Fibroblast of skin of left biceps (primary cell): ENCODE measurements at places on chromosomes 7 and 10.

- no peak for DNase-seq
These were observed 7.8 kb downstream of the ABLIM1 start for GRCh38 chr10:114650266-114650665.

- no peak for DNase-seq
These were observed 125.2 kb downstream of the GNAT3 start for GRCh38 chr7:80386686-80387085.

DNA sequence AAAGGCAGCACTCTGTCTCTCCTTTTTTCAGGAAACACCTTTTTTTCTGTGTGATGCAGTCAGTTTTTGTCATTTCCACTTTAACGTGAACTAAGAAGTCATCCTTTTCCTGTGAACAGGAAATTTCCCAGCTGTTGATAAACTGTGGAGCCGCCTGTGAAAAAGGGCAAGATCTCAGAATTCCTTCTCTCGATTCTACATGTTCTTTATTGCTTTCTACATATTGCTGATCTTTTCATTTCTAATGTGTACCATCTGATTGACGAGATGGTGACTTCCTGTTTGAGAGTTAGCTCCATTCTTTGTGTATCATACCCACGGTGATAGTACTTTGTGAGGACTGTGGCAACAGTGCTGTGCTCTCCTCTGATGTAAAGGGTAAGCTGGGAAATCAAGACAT, 50.4 kb downstream of the ADD3 start:
- DNase-seq: no peak

- DNase-seq: no peak
These were observed 336.9 kb downstream of the ADARB2 start for GRCh38 chr10:1400101-1401070.

GRCh38 chr10:117322260-117322659, 53.0 kb downstream of the PDZD8 start:
- DNase-seq: no peak

DNA sequence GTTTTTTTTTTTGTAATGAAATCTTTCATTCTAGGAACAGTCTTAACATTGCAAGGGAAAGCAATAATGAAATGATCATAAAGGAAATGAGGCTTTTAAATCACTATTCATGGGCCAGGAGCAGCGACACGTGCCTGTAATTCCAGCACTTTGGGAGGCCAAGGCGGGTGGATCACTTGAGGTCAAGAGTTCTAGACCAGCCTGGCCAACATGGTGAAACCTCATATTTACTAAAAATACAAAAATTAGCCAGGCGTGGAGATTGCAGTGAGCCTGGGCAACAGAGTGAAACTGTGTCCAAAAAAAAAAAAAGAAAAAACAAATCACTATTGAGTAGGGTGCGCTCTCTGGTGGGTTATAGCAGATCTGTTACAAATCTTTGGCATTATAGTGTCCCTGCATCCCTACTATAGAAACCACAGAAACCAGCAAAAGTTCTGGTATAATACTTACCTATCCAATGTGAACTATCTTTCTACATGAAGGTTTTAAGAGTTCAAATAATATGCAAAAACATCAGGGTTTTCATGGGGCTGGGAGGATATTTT, 72.1 kb downstream of the GLI3 start:
- no peak for DNase-seq

DNA sequence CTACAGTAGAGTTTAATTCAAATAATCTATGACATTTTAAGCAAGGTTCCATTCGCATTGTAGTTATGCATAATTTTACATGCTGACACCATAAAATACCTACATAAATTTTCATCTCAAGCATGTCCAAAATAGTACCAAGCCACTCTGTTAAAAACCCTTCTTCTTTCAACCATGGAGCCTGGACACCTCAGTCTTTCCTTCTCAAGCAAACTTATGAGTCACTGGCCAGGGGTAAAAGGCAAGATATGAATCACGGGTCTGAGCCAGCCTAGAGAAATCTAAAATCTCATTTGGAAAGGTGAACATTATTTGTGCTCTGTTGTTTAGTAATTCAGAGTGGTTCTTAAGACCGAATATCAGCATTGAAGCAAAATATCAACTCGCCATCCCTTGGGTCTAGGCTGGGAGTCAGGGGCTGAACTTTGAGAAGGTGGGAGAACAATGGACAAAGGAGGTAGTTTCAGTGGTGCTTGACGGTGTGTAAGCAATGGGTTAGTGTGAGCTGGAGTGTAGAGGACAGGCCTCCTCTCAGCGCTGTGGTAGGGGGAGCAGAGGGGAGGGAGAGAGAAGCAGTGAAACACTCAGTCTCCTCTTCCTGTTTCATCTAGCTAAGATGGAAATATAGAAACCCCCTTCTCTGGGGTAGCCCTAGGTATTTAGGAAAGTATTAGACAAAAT, 19.1 kb upstream of the GPAM start:
- DNase-seq: no peak

- DNase-seq: no peak
These were observed 291.6 kb upstream of the PPP2R2D start for GRCh38 chr10:131609176-131609575.

DNA sequence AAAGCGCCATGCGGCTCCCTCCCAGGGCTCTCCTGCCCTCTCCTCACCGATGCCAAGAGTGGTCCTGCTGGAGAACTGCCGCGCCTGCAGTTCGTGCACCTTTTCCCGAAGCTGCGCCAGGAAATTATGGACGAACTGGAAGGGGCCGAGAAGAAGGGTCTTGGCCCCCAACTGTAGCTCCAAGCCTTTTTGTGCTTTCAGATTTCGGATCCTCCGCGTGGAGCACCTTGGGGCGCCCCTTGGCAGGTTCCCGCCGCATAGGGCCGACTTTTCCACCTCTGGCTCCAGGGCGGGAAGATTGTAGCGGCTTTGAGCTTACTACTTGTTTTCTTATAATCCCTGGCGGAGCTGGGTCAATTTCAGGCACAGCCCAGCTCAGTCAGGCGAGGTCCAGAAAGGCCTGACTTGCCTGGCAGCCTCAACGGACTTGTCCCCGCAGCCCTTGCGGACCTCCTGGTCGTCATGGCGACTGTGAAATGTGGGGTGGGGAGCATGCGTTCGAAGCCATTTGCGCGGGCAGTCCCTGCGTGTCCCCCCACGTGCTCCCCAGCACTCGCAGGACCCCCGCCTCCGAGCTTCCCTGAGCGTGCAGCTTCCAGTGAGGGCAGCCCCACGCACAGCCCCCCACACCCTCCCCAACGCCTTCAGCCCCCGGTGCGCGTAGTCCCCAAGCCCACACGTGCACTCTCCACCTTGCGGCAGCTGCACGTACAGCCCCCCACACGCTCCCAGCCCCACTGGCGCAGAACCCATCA, 129.9 kb downstream of the KBTBD2 start:
- no peak for DNase-seq

DNA sequence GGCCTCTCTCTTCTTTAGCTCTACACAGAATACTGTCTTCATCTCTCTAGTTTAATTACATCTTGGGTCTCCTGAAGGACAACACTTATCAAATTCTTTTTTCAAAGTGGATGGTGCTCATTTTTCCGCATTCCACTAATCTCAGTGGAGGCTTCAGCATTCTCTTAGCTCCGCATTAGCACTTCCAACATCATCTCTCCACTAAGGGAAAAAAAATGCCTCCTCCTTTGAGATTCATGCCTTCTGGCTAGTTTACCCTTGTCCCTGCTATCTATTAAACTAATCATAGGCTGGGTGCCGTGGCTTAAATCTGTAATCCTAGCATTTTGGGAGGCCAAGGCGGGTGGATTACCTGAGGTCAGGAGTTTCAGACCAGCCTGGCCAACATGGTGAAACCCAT, 9.2 kb downstream of the PPP3CB start:
- no peak for DNase-seq

DNA sequence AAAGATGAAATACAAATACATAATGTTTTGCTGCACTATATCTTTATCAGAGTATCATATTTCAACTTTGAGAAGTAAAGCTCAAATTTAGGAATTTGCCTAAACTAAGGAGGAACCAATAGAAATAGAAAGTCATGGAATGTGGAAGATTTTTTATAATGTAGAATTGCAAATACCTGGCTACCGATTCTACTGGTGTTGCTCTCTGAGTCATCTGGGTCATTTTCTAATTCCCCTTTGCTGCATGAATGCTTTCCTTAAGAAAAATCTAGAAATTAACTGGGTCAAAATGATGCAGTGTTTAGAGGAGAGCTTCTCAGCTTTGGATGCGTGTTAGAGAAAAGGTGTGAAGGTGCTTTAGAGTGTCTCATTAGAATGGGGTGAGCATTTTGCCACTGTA, 568.9 kb upstream of the ANKRD30A start:
- no peak for DNase-seq

- DNase-seq: no peak
These were observed 112.9 kb downstream of the KIF20B start for GRCh38 chr10:89814278-89814677.

DNA sequence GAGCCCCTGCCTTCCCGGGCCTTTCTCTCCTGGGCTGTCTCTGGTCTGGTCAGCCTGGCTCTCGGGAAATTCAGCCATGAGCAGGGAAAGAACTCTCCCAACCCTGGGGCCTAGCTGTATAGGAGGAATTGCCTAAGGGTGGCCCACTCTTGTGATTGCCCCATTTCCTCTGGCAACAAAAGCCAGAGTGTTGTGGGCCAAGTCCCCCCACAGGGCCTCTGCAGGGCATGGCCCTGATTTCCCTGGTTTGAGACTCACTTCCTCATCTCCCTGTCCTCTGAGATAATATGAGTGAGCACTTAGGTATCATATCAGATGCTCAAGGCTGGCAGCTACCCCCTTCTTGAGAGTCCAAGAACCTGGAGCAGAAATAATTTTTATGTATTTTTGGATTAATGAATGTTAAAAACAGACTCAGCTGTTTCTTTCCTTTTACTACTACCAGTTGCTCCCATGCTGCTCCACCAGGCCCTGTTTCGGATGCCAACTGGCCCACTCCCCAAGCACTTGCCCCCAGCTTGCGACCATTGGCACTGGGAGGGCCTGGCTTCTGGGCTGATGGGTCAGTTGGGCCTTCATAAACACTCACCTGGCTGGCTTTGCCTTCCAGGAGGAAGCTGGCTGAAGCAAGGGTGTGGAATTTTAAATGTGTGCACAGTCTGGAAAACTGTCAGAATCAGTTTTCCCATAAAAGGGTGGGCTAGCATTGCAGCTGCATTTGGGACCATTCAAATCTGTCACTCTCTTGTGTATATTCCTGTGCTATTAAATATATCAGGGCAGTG, 11.4 kb downstream of the IRF5 start:
- no peak for DNase-seq

GRCh38 chr10:11255796-11256444, 238.2 kb downstream of the CELF2 start:
- DNase-seq: no peak

- no peak for DNase-seq
These were observed 1.5 kb upstream of the NRP1 start for GRCh38 chr10:33335801-33336581.

GRCh38 chr10:102492983-102493382, 9.5 kb downstream of the ACTR1A start:
- DNase-seq: no peak

GRCh38 chr7:144747936-144748335, 87.9 kb downstream of the TPK1 start:
- no peak for DNase-seq

DNA sequence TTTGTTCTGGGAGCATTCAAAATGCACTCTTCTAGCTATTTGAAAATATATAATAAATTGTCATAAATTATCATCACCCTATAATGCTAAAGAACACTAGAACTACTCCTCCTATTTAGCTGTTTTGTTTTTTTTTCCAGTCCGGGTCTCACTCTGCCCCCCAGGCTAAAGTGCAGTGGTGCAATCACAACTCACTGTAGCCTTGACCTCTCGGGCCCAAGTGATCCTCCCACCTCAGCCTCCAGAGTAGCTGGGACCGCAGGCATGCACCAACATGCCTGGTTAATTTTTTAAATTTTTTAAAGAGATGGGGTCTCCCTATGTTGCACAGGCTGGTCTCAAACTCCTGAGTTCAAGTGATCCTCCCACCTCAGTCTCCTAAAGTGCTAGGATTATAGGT, 41.1 kb upstream of the MTPAP start:
- no peak for DNase-seq

DNA sequence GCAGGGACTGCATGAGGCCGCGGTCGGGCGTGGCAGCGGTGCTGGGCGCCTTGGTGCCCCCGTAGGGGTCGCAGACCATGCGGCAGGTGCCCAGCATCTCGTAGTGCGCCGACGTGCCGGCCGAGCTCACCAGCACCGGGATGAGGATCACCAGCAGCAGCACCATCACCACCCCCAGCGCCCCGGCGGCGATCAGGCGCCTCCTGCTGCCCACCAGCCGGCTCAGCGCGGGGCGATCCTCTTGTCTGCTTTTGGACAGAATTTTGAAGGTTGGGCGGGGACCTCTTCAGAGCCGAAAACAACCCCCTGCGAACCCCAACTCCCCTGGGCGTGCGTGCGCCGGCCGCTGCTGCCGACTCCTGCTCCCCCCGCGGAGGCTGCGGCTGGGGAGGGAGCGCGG, 779 bp downstream of the C1QL3 start:
- DNase-seq: no peak

GRCh38 chr7:43164757-43165156, 52.3 kb downstream of the HECW1 start:
- DNase-seq: peak; percentile 93
